ENCODE measurements at places on chromosomes 6 and 20.

- DNase-seq: no peak
These were observed 156.0 kb upstream of the MLN start for GRCh38 chr6:33959661-33960344.

DNA sequence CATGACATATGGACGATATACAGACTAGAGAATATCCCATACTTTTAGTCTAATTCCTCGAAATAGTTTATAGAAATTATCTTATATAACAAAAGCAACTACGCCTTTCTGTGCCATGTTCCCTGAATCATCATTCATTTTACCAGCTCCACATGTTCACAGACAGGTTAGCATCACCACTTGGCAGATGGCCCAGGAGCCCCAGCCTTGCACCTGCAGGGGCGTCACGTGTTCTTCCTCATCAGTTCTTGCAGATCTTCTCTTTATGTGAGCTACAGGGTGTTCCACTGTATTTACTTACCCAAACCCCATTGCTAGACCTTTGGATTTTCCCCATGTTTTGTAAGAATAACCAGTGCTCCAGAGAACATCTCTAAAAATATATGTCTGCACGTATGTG is 12.6 kb upstream of the BNIP5 start:
- no peak for DNase-seq

DNA sequence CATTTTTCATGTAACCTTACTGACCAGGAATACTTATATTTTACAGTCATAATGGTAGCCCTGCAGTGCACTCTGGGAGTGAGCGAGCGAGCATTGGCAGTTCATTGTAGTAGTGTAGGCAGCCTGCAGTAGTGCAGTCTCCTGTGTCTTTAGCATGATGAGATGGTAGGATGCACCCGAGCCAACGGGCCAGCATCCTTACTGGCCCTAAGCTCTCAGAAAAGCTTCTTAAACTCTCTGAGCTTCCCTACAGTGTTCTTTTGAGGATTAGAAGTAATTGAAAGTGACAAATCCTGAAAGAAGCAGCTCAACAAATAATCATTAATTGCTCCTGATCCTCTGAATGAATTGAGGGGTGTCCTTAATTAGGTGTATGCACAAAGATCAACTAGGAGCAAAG is 20.9 kb downstream of the SLC9A8 start:
- no peak for DNase-seq

DNA sequence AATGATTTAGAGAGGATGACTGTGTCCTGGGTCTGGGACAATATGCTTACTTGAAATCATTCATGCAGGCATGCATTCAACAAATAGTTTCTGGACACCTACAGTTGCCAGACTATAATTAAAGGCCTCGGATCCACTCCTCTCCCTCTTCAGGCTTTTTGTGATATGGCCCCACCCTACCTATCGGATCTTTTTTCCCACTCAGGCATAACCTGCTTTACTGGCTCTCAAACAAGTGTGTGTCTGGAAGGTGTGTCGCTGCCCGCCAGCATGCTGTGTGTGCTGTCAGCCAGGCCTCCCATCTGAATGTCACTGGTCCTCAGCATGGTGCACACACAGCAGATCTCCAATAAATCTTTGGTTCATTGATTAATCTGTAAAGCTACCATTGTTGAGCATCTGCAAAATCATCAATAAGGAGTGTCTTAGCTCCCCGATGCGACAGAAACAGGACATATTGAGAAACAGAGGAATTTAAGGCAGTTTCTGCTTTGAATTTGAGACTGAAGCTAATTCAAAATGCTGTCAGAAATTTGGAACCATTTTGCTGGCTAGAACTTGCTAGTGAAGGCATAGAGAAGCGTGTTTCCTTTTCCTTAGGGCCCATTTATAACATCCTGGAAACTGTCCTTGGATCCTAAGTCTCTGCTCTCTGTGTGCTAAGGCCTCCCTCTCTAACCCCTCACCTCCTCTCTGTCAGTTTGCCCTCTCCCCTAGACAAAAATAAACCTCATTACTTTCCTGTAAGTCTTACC is 23.5 kb upstream of the CCN6 start:
- DNase-seq: no peak

GRCh38 chr20:48186915-48187314 is 401.6 kb upstream of the SULF2 start:
- DNase-seq: peak; percentile 18

GRCh38 chr6:10140824-10141223 is 274.1 kb downstream of the TFAP2A start:
- peak; percentile 52 for DNase-seq

- no peak for DNase-seq
These were observed 9.5 kb upstream of the DNAJC5 start for GRCh38 chr20:63885264-63886053.

- DNase-seq: no peak
These were observed 115.1 kb upstream of the SOX4 start for GRCh38 chr6:21478411-21478810.

DNA sequence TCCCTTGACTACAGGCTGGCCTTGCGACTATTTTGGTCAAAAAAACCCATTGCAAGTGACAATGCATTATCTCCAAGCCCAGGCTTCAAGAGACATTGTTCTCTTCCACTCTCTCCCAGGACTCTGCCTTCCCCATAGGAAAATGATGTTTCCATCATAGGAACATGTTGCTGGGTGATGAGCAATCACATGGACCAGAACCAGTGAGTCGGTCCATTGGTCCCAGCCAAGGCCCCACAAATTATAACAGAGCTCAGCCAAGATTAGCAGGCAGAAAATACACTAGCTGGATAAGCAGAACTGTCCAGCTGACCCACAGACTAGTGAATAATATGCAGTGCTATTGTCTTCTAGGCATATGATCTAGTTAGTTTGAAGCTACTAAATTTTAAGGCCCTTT is 27.4 kb downstream of the TENT5A start:
- no peak for DNase-seq

- peak; percentile 97 for DNase-seq
These were observed 20.0 kb upstream of the NFATC2 start for GRCh38 chr20:51562332-51563173.

DNA sequence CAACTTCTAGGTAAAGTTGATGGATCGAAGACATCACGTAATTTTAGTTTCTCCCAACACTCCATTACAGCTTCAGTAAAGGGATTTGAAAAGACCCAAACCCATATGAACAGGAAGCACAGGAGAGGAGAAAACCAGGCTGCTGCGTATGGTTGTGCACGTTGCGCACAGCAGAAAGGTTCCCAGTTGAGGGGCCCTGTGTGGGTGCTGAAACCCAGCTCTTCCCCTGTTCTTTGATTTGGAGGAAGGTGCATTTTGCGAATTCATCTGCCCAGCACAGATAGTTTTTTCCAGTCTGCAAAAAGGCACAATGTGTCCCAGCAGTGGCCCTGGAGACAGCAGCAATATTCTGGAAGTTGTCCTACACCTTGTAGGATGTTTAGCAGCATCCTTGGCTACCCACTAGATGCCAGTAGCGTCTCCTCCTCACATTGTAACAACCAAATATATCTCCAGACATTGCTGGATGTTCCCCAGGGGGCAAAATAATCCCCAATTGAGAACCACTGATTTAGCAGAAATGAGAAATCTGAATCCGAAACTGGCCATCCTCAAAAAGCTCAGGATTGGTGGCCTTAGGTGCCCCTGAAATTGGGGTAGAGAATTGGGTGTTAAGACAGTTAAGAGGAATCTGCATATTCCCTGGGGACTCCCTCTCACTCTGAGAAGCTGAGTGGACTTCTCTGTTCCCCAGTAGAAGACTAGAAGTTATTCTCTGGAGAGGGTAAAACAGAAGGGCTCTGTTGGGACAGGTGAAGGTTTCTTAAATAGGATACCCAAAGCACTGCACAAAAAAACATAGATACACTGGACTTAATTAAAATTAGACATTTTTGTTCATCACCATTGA is 12.2 kb downstream of the SUN5 start:
- no peak for DNase-seq

DNA sequence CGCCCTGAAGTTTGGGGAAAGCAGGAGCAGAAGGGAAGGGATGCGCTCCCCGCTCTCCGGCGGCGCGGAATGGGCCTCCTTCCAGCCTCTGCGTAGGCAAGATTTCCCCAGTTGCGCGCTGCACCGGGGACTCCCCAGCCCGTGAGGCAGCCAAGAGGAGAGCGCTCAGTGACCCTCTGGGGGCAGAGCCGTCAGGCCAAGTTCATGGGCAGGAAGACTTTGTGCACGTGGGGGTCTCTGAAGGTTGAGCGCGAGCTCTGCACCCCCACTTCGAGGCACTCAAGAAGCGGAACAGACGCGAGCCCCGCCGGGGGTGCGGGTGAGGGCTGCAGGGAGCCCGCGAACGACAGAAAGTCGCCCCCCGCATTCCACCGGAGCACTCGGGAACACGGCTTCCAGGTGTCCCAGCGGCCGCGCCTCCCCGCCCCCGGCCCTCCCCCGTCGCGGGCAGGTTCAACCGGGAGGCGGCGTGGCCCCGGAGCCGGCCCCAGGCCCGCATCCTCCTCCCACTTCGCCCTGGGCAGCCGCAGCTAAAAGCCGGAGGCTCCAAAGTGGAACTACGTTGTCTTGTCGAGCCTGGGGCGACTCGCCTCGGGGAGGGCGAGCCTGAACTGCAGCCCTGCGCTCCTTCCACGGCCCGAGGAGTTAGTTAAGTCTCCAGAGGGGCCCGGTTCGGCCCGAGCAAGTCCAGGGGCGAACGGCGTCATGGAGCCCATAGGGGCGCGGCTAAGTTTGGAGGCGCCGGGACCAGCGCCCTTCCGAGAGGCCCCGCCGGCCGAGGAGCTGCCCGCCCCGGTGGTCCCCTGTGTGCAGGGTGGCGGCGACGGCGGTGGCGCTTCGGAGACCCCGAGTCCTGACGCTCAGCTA is at the start of gene PPP1R3G:
Gene PPP1R3G, plus strand, starts transcription at position 561 of the 867 bp plus-strand sequence. Its CDS starts 145 bp downstream, at position 706.
- peak; percentile 69 for DNase-seq

DNA sequence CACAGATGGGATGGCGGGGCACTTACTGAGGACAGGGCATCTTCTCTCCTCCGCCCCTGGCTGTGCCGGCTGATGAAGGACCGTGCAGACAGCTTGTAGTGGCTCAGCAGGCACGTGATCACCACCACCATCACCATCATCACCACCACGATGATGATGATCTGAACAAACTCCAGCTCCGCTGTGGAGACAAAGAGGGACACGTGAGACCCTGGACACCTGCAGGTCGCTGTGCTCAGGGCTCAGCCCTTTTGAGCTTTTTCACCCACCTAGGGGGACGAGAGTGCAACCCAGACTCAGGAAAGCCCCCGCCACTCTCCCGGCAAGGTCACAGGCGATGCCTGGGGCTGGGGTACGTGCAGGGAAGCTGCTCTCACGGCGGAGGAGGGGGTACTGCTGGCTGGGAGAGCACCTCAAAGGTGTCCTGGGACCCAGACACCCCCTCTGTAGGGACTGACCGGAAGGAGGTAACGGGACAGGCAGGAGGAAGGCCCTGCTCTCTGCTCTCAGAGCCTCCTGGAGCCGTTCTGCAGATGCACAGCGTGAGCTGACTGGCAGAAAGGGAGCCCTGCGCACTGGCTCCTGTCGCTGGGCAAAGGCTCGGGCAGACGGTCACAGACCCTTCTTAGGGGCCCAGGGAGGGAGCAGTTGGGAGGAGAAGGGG is 39.4 kb upstream of the ZBP1 start:
- no peak for DNase-seq

GRCh38 chr6:145483191-145483996 is 251.9 kb downstream of the EPM2A start:
- DNase-seq: peak; percentile 0

- peak; percentile 68 for DNase-seq
These were observed 118.1 kb downstream of the RWDD2A start for GRCh38 chr6:83311231-83311630.

DNA sequence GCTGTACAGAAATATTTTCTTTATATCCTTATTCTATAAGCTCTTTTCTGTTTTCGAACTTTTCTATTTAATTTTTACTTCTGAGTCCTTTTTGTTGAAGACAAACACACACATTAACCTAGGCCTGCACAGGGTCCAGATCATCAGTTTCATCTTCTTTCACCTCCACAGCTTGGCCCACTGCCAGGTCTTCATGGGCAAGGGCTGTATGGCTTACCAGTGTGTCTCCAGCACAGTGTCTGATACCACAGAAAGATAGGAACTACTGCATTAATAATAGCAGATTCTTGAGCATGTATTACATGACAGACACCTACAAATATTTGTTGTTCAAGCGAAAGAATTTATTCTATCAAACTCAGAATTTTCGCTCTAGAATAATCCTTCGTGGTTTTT is 24.4 kb downstream of the QKI start:
- DNase-seq: peak; percentile 16

GRCh38 chr6:1001655-1002349 is 308.9 kb upstream of the EXOC2 start:
- DNase-seq: no peak

DNA sequence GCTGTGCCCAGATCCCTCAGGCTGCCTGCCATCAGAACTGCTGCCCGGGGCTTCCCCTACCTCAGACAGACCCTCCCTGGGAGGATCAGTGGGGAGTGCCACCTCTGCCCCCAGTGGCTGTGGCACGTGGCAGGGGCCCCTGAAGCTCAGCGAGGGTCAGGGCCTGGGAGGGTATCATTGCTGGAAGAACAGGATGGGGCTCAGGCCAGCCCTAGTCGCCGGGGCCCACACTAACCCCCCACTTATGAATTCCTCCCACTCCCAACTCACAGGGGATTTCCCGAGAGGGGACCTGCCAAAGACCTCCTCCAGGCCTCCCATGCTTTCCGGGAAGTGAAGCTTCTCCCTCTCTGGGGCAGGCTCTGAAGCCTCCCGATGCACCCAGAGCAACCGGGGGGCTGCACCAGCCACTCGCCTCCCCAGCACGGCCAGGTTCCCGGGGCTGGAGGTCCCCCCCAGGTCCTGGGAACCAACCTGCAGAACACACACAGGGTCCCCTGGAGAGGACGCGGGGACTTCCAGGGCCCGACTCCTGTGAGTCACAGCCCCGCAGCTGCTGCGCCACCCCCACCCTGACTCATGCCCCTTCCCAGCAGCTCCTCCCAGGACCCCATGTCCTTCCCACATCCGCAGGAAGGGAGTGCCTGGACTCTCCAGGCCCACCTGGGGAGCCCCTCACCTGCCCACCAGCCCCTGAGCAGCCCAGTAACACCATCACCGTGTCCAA is 2.5 kb downstream of the TNFRSF6B start:
- peak; percentile 92 for DNase-seq

- DNase-seq: no peak
These were observed 54.0 kb downstream of the IL20RA start for GRCh38 chr6:136990754-136991153.

DNA sequence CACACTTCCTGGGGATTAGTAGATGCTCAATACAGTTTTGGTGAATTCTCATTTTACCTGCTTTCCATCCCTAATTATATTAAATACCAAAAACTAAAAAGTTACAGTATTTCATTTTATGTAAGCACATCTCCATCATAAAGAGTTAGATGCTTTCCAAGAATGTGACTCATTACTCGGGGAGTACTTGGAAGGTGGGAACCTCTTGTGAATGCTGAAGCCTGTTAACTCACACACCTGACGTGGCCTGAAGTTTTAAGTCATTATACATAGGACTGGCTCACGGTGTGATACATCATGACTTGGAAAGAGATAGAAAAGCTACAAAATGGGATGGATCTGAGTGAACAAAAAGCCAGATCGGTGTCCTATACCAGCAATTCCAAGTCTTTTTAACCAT is 2.2 kb upstream of the OSER1 start:
- no peak for DNase-seq

- DNase-seq: peak; percentile 93
These were observed 111.3 kb downstream of the LY86 start for GRCh38 chr6:6699741-6700367.

- no peak for DNase-seq
These were observed 93.4 kb upstream of the TRAF3IP2 start for GRCh38 chr6:111699123-111699522.
